ENCODE measurements at places on chromosomes 5 and 9. TPM values are rescaled to one million over a fixed set of nuclear protein-coding genes. Genes with fewer than 3 reads are reported as not detected.

Gene COMMD10
- 11.7 TPM for total RNA-seq

- no peak for DNase-seq
Measured at GRCh38 chr5:1881731-1882336, 891 bp downstream of the IRX4 start.

Gene FOXD4L3
- 0.42 TPM for total RNA-seq

Gene CEP78
- total RNA-seq = 49.5 TPM

Gene CDH10
- not detected for total RNA-seq

DNA sequence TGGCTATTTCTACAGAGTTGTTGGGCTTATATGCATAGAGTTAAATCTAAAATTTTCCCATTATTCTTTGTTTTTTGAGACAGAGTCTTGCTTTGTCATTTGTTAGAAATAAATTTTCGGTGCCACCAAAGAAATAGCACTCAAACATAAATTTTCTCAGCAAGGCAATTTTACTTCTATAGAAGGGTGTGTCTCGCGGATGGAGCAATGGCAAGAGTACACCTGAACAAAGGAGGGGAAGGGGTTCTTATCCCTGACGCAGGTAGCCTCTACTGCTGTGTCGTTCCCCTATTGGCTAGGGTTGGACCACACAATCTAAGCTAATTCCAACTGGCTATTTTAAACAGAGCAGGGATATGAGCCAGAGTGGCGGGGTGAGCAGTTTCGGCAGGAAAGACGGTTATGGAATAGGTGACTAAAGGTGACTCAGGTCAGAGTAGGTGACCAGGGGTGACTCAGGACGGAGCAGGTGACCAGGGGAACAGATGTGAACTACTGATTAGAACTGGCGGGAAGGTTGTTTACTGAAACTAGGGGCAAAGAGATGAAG lies 57.2 kb downstream of the C9orf85 start:
- no peak for DNase-seq

Gene PIP5KL1
- total RNA-seq = 4.4 TPM

Gene AKNA
- 203 TPM for total RNA-seq

- DNase-seq = no peak
Measured at GRCh38 chr9:84751921-84752320, 82.4 kb downstream of the NTRK2 start.

Gene MOB3B
- 0.04 TPM for total RNA-seq

Gene TEX48
- not detected for total RNA-seq

Gene DBH
- total RNA-seq = not detected

- no peak for DNase-seq
Measured at GRCh38 chr5:55903121-55903701, 52.1 kb downstream of the IL31RA start.

DNA sequence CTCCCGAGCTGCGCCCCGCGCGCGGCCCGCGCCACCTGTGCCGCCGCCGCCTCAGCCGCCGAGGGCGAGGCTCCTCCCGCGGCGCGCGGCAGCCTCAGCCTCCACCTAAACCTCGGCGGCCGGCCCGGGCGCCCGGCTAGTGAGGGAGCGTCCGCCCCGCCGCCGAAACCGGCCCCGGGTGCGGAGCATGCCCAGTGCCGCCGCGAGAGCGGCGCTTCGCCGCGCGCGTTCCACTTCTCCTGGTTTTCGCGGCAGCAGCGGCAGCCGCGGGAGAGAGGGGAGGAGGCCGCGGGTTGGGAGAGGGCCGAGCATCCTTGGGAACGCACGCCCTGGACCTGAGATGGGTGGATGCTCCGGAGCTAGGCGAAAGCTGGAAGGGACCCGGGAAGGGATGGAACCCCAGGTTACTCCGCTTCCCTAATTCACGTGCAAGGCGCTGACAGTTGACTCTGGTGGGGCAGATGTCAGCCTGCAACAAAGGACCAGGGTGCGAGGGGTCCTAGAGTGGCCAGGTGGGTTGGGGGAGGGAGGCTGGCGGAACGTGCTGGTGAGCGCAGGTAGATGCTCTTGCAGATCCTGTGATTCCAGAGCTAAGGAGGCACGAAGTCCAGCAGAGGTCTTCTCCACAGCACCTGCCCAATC lies at the start of gene CTNND2:
Gene CTNND2, minus strand, starts transcription at position 182 of the 642 bp plus-strand sequence. CDS start 593 bp downstream, outside the sequence.
- DNase-seq = no peak
